NCI-H69 (cell line): ENCODE measurements at places on chromosomes 11 and 22.

DNA sequence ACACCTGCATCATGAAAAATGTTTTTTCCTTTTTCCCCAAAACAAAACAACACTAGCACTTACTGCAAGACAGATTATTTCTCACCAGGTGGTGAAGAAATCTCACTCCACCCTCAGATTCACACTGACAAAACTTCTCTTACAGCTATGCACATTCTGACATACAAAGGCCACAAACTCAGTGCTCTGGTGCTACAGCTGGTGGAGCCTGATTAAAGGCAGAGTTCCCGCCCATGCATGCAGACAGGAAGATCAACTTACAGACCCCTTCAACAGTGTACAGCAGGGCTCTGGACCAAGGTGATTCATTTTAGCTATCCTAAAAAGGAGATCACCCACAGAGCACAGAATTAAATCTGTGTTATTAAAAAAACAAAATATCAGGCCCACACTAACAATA is 112.6 kb downstream of the CADM1 start:
- DNase-seq: peak; percentile 78

DNA sequence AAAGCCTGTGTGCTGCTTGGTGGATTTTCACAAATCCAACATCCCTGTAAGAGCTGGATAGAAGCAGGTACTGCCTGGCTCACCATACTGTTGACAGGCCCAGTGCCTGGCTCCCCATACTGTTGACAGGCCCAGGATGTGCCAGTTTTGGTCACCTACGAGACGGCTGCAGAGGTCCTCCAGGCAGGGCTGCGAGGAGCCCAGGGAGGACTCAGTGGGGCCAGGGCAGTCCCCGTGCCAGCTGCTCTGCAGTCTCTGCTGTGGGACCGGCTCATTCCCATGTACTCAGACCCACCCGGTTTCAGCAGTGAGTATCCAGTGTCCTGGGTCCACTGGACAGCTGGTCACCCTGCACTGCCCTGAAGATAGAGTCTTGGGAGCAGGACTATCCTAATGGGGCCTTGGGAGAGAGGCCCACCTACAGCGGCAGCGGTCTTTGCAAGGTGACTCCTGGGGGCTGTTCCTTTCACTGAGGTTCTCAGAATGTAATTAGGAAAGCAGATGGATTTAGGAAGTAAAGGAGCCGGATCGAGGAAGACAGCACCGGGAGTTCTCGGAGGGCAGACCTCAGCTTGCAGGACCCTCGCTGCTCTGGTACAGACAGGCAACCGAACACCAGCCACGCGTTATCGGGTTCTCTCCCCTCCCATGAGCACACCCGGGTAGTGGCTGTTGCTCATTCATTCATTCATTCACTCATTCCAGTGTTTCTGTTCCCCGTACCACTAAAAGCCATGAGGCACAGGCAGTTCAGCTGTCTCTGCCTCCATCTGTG is 106.1 kb downstream of the CTTN start:
- no peak for DNase-seq

DNA sequence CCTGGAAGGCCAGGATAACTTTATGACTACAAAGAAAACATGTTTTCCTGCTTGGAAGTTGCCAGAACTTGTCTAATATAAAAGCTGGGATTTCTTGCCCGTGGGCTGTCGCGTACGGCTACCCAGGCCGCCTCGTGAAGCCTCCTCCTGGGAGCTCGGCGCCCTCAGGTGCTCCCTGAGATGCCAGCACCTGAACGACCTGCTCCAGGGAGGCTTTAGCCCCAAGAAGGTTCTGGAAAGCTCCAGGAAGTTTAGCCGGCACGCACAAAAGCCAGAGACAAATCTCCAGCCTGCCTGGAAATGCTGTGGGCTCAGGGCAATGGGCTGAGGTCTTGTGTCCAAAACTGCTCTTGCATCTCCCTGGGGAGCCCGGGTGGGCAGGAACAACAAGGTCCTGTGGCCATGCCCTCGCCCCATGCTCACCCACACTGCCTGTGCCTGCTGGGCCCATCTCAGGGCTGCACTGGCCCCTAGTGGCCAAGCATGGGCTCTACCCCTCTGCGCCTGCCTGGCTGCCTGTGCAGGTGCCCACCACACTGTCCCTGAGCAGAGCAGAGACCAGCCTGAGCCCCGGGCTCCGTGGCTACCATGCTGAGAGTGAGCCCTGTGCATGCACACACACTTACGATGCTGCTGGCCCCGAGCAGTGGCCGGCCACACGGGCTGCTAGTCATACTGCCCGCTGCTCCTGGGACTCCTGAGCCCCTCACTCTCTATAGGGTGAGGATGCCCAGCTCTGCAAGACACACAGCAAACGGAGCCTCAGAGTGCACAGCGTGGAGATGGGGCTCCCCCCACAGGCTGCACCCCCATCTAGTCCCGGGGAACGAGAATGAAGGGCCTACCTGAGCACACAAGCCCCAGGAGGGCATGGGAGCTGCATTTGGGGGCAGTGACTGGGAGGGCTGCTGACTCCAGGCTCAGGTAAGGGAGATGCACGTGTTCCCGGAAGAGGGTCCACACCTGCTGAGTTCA is 4.9 kb upstream of the CELSR1 start:
- peak; percentile 79 for DNase-seq

- DNase-seq: peak; percentile 55
Observed at GRCh38 chr22:37552524-37553163, 7.6 kb upstream of the CDC42EP1 start.

DNA sequence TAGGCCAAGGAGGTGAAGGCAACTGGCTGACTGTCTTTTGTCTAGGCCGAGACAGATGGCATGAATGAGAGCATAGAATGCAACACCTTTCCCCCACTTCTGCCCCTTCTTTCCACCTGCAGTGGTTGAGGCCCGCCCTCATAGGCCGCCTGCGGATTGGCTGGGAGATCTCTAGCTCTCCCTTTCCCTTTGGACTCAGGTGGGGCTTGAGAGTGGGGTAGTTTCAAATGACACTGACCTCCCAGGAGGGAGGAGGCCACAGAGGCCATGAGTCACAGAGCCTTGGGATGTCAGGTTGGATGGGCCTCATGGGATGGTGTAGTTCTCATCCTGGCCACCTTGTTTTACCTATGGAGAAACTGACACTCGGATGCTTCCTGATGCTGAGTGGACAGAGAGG is 9.1 kb downstream of the MICAL2 start:
- DNase-seq: peak; percentile 89

GRCh38 chr11:33376331-33377310 is 119.4 kb downstream of the HIPK3 start:
- DNase-seq: peak; percentile 82

- DNase-seq: no peak
Observed at GRCh38 chr11:128548649-128549255, 38.6 kb downstream of the ETS1 start.

DNA sequence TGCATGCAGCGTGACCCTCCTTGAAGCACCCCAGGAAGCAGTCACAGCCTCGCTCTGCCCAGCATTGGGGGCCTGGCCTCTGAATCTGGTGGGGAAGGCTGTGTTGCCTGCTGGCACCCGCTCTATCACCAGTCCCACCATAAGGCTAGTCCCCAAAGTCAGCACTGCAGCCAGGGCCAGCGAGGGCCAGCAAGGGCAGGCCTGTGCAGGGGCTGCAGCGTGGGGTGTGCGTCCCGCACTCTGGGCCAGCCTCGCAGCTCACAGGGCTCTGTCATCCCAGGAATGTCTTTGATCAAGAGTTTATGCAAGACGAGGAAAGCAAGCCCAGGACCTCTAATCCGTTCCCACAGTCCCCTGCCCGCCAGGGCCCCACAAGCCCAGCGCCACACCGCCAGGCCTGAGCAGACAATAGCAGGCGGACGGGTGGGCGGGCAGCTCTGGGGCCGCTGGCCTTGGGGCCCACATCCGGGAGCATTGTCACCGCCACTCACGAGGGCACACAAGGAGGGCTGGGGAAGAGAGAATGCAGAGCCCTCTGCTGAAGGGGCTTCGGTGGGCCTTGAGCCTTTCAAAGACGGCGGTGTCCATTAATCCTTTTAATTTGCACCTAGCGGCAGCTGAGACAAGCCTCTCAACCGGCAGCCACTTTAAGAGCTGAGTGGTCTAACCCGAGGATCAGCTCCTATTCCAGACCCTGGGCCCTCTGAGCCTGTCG is 17.1 kb downstream of the LTO1 start:
- DNase-seq: no peak

- no peak for DNase-seq
Observed at GRCh38 chr11:65854161-65854592, 3.8 kb downstream of the CFL1 start.

GRCh38 chr11:32852207-32852606 is 22.5 kb downstream of the PRRG4 start:
- no peak for DNase-seq
